ENCODE measurements at places on chromosomes 1 and 21. TPM values are rescaled to one million over a fixed set of nuclear protein-coding genes. Genes with fewer than 3 reads are reported as not detected.

Gene SERPINC1
- not detected for total RNA-seq

Gene IL12RB2
- total RNA-seq = 108 TPM

Gene ERICH3
- not detected for total RNA-seq

DNA sequence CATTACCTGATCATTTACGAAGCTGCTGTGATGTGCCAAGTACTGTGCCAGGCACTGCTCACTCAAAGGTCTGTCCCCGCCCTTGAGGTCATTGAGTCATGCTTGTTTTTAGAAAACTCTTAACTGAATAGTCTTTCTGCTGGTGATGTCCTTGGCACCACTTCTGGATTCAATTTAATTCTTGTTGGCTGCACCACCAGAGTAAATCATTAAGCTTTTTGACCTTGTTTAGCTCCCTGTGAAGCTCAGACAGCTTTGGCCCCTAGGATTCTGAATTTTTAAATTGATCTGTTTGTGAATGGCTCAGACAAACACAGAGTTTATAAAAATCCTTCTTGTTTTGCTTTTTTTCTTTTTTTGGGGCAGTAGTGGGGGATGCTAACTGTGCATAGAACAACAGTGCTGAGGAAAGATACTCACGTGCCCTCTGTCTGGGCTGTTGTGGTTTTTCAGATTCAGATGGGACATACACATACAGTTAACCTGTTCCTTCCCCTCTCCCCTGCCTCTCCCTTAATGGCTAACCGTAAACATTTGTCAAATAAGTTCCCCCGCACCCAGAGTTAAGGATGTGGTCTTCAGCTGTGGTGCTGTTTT, 67.6 kb downstream of the MTR start:
- H3K36me3 ChIP-seq = peaks cover 84% of the 10 kb centered on the region
- DNase-seq = no peak
- H3K4me3 ChIP-seq = no peak overlapping the region
- no peak overlapping the region for H3K27ac ChIP-seq
- H3K4me1 ChIP-seq = peaks cover 23% of the 10 kb centered on the region
- no peaks in the 10 kb centered on the region for H3K27me3 ChIP-seq

- no peak overlapping the region for H3K27ac ChIP-seq
- no peak overlapping the region for H3K4me3 ChIP-seq
- peaks cover 8% of the 10 kb centered on the region for H3K36me3 ChIP-seq
- DNase-seq = no peak
These were observed 143.9 kb downstream of the HS2ST1 start for GRCh38 chr1:87058343-87058649.

DNA sequence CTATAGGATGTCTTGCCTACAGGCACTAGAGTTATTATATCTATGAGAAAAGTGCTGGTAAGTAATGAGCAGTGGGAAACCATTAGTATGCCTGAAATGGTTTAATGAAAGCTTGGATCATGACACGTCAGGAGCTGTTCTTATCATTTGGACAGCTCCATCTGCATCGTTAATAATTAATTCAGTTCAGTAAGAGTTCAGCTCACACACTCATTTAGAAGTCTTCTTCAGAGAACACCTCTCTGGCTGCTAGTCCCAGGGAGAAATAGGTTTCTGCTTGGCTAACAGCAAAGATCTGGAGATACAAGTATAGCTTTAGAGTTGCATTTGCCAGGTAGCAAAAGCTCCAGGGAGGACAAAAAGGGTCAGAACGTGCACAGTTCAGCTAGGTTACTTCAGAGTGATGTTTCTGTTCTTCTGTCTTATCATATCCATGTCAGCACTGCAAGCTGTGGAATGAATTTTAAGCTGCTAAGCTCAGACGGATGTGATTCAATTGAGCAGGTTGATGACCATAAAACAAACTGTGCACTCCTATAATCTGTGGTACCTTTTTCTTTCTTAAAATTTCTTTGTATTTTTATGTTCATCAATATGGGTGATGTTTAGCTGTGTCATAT, 173.6 kb downstream of the ADGRL2 start:
- no peaks in the 10 kb centered on the region for H3K36me3 ChIP-seq
- H3K4me3 ChIP-seq = no peak overlapping the region
- H3K4me1 ChIP-seq = no peaks in the 10 kb centered on the region
- no peaks in the 10 kb centered on the region for H3K27me3 ChIP-seq
- DNase-seq = no peak

GRCh38 chr1:116318897-116319296, 54.1 kb upstream of the ATP1A1 start:
- DNase-seq = no peak
- H3K27me3 ChIP-seq = peaks cover 4% of the 10 kb centered on the region
- H3K27ac ChIP-seq = no peak overlapping the region
- H3K4me1 ChIP-seq = peaks cover 15% of the 10 kb centered on the region

- H3K27ac ChIP-seq = peak overlapping the region; percentile 9
- no peaks in the 10 kb centered on the region for H3K27me3 ChIP-seq
- DNase-seq = no peak
- peaks cover 32% of the 10 kb centered on the region for H3K36me3 ChIP-seq
- peaks cover 46% of the 10 kb centered on the region for H3K4me1 ChIP-seq
These were observed 286.7 kb downstream of the SRGAP2C start for GRCh38 chr1:121471523-121471922.

Measured in activated T-helper 2 cell treated with anti-CD3 and anti-CD28 coated beads, Interferon-gamma antibody, Interleukin-2, Interleukin-4, amounts not matched to agents 10 μg/mL and 5 μg/mL and 100 μg/mL, durations not matched to agents 14 hours and 24 hours and 36 hours (primary cell).